Stimulated activated CD4-positive, alpha-beta T cell treated with anti-CD3 and anti-CD28 coated beads, Interleukin-1b, Interleukin-23, amount 100 ng/mL, for 24 hours (primary cell): ENCODE measurements at places on chromosomes 4 and X.

GRCh38 chrX:47078129-47079043 lies at the start of gene RGN:
Gene RGN, plus strand, starts transcription at chrX:47078443. Its CDS starts 2,702 bp downstream, at chrX:47081145.
- DNase-seq = no peak

DNA sequence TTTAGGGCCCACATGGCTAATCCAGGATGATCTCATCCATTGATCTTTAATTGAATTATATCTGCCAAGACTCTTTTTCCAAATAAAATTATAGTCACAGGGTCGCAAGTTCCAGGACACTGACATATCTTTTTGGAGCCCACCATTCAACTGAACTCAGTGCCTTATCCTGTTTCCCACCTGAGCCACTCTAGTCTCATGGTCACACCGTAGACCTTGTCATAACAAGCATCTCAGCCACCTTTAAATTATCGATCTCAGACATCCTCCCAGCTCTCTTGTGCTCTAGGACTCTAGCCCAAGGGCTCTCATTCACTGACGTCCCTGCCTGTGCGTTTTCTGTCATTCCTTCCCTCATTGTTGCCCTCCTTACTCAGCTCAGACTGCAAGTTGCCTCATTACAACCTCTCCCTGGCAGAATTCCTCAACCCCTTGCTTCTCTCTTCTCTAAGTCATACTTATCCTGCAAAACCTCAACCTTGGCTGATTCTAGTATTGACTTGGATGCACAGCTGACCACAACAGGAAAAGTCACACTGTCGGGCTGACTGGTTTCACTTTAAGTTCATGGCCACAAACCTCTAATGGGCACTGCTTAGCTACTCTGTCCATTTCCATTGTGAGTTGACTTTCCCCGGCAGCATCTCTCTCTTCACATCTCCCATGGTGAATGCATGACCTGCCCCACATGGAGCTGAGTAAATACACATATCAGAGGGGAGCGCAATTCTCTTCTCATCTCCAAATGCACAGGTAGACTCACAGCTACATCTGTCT lies 91.0 kb upstream of the TRIM2 start:
- no peak for DNase-seq

DNA sequence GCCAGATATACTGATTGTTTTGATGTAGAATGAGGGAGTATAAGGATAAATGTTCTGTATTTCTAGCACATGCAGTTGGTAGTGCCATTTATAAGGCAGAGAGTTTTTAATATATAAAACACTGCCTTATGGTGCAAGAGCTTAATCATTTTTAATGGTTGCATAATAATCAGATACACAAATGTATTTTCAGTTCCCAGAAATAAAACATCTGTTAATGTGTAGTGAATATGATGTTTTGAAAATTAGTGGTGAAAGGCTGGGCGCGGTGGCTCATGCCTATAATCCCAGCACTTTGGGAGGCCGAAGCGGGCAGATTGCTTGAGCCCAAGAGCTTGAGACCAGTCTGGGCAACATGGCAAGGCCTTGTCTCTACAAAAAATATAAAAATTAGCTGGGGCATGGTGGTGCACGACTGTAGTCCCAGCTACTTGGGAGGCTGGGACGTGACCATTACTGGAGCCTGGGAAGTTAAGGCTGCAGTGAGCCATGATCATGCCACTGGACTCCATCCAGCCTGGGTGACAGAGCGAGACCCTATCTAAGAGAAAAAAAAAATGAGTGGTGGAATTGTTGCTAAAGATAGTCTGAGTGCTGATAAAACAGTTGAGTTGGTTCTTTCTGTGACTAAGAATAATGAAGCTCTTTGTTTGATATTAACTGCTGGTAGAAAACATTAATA lies 29.3 kb downstream of the CLCN3 start:
- DNase-seq = no peak

DNA sequence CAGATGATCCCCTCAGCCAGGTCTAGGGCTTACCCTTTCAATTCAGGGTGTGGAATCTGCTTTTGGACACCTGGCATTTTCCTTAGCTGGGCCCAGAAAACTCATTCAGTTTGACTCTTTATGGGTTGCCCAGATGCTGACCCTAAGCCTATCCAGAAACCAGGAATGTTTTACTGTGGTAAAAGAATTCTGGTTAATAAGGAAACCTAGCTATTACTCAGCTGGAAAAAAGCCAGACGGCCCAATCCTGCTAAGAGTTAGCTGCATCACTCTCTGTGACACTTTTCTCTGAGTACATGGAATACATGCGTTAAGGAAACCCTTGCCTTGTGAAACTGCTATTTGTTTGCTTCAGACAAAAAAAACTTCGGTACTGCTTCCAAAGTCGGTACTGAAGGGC lies 28.0 kb downstream of the ING2 start:
- DNase-seq = no peak

DNA sequence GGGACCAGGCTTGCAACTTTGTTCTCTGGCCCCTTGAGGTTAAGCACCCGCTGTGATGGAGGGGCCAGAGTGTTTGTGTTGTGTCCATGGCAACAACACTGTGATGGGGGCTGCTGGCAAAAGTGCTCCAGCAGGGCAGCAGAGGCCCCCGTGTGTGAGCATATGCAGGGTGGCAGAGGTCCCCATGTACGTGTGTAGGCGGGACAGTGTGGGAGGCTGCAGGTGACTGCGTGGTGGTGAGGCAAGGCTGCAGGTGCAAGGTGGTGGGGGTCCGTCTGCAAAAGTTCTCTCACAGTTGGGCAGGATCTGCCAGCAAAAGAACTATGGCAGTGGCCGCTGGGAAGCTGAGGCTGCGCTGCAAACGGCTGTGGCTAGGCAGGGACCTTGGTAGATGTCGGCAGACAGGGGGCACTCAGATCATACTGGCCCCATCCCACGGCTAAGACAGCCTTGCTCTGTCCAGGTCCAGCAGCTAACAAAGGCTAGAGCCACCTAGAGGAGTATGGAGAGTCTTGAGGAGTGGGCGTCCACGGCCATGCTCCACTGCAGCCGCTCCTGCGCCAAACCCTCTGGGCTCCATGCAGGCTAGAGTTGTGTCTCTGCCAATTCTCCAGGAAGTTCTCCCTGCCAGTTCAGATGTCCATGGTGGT lies 46.8 kb upstream of the PASD1 start:
- DNase-seq = no peak

GRCh38 chr4:135184715-135185114 lies 983.1 kb upstream of the PABPC4L start:
- DNase-seq = no peak

GRCh38 chr4:151942971-151943370 lies 182.2 kb upstream of the GATB start:
- DNase-seq = no peak

DNA sequence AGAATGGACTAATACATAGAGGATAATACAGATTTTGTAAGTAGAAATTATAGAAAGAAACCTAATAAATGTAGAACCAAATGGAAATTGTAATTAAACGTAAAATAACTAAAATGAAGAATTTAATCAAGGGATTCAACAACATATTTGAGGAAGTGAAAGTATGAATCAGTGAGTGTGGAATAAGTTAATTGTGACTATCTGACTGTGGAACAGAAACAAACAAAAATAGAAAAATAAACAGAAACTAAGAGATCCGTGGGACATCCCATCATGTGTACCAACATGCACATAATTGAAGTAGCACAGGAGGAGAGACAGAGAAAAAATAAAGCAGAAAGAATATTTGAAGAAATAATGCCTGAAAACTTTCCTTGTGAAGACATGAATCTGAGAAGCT lies 208.6 kb upstream of the TACR3 start:
- no peak for DNase-seq

- DNase-seq = no peak
Measured at GRCh38 chrX:34632384-34632783, 24.7 kb downstream of the TMEM47 start.

GRCh38 chr4:75135068-75135825 lies 202.3 kb downstream of the PARM1 start:
- no peak for DNase-seq

- no peak for DNase-seq
Measured at GRCh38 chrX:101602077-101602476, 15.7 kb downstream of the ARMCX6 start.

- no peak for DNase-seq
Measured at GRCh38 chr4:52317981-52318380, 266.9 kb downstream of the SPATA18 start.

- DNase-seq = no peak
Measured at GRCh38 chrX:135112096-135112729, 8.1 kb downstream of the ETDB start.

DNA sequence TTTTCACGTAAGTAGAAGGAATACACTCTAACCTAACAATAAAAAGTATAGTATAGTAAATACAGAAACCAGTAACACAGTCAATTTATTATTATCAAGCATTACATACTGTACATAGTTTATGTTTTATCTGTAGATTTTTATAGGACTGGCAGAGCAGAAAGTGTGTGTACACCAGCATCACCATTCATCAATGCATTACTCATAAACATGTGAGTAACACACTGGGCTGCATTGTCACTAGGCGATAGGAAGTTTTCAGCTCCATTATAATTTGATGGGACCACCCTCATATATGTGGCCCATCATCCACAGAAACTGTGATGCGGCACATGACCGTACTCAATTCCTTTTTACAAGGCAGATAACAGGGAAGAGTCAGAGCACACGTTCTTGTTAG lies 137.8 kb upstream of the RBPJ start:
- no peak for DNase-seq

DNA sequence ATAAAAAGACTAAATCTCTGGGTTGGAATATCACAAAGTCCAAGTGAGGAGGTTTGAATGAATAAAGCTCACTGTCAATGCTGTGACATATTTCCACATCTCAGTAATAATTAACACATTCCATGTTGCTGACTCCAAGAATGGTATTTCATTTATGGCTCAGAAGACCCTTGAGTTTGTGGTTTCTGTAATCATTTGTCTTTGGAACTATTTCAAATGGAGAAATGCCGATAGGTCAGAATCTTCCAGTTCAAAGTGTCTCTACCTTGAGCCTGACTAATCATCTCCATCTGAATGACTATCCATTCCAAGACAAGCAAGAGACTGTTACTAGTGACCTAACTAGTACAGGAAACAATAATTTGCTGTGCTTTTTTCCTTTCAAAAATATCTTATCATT lies 24.2 kb upstream of the SLC2A9 start:
- no peak for DNase-seq

DNA sequence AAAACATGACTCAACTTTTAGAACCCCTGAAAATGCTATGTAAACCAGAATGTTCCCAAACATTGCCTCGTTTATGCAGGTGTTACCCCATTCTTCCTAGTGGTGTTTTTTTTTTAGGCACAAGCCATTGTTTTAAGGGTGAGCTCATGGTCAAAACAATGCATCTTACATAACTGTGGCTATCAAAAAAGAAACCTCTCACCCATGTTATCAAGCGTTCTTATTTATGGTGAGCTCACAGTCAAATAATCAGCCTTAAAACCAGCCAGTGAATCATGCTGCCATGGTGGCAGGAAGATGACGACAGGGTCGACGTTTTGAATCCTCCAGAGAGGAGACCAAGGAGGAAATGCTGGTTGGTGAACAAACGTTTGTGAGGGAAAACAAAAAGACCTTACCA lies 195.2 kb downstream of the KDR start:
- no peak for DNase-seq

GRCh38 chrX:19725641-19726040 lies 161.8 kb downstream of the SH3KBP1 start:
- no peak for DNase-seq

- no peak for DNase-seq
Measured at GRCh38 chrX:30533835-30534234, 43.7 kb downstream of the TASL start.

- DNase-seq = no peak
Measured at GRCh38 chrX:110338935-110339334, 19.7 kb upstream of the RTL9 start.

DNA sequence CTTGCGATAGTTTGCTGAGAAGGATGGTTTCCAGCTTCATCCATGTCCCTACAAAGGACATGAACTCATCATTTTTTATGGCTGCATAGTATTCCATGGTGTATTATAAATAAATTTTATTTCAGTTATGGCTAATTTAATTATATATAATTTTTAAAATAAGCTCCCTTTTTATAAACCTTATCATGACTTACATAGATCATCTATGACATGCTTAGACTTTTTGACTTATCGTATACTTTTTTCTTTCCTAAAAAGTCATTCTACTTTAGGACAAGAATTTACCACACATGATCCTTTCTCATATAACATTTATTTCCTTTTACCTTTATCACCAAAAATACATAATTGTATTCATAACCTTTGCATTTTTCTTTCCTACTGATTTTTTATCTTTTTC lies 376.5 kb downstream of the CCSER1 start:
- DNase-seq = no peak

DNA sequence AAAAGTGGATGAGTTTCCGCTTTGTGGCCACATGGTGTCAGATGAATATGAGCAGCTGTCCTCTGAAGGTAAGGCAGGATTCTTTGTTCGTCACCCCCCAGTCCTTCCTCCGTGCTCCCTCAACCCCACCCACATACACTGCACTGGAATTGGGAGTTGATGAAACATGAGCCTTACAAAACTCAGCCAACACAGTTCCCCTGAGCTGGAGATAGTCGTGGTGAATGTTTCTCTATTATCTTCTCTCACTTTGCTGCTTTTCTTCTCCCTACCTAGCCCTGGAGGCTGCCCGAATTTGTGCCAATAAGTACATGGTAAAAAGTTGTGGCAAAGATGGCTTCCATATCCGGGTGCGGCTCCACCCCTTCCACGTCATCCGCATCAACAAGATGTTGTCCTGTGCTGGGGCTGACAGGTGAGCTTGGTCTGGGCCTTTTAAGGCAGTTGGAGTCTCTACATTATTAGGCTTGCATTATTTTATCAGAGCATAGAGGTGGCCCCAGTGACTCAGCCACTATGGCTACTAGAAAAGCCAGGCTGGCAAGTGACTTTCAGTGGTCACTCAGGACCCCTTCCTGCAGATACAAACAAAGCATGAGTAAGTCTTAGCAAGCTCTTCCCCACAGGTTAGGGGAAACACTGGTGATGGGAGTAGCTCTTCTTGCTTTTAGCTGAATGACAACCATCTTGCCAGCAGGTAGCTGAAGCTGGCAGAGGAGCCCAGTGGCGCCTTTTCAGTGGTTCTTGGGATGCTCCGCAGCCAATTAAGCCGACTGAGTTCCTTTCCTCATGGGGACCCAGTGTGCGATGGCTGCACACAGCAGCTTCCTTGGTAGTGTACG lies 1.6 kb downstream of the RPL10 start:
- no peak for DNase-seq

GRCh38 chr4:5810151-5810550 lies 82.7 kb downstream of the CRMP1 start:
- no peak for DNase-seq

GRCh38 chr4:138911909-138912703 lies 103.5 kb upstream of the NOCT start:
- no peak for DNase-seq

GRCh38 chr4:998096-998691 lies 5.0 kb upstream of the SLC26A1 start:
- no peak for DNase-seq
